Kidney (tissue), 22 donors: ENCODE measurements at places on chromosomes 11 and 22. TPM values are rescaled to one million over a fixed set of nuclear protein-coding genes. Genes with fewer than 3 reads are reported as not detected.

The OR5AR1 gene
- total RNA-seq: not detected

The UCP3 gene
- 4.0 TPM for total RNA-seq

The PRMT3 gene
- total RNA-seq: 16.0 TPM

The ME3 gene
- 13.2 TPM for total RNA-seq

The PGGHG gene
- 64.1 TPM for total RNA-seq

The RASD2 gene
- total RNA-seq: 3.4 TPM

The FGF4 gene
- total RNA-seq: not detected

The CNGA4 gene
- total RNA-seq: 0.22 TPM

The TRIM6 gene
- 6.5 TPM for total RNA-seq

The OR8G1 gene
- not detected for total RNA-seq

DNA sequence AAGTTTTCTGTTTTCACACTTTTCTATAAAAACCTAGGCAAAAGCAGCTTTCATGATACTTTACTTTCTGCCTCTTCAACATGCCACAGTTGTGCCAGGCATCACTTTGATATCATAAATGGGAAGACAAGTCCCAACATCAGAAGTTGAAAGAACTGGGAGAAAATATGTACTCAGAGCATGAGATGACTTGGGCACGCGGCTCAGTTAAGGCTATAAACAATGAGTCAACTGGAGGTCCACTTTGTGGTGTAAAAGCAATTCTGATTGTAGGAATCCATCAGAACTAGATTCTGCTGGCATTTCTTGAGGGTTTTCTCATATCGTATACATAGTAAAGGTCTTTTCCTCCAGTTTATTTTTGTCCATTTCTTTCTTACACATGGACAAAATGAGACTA lies 109.7 kb upstream of the USP47 start:
- no peak overlapping the region for H3K4me3 ChIP-seq
- no peak overlapping the region for H3K27ac ChIP-seq
- H3K27me3 ChIP-seq: no peaks in the 10 kb centered on the region
- H3K36me3 ChIP-seq: no peaks in the 10 kb centered on the region

DNA sequence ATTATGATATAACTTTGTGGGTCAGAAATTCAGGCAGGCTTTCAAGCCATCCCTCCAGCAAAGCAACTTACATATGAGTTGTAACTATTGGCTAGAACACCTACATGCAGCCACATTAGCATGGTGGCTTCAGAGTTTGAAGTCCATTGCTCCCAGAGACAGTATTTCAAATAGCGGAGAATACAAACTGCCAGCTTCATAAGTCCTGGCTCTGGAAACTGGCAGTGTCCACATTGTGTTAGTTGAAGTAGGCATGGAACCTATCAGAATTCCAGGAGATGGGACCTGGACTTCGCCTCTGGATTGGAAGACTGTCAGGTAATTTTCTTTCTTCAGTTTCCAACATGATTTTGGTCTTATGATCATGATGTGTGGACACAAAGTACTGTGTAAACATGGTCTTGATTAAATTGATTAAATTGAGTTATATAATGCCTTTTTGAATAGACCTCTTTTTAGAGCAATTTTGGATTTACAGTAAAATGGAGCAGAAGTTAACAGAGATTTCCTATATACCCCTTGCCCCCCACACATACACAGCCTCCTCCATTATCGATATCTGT lies 209.9 kb upstream of the NAV2 start:
- peaks cover 8% of the 10 kb centered on the region for H3K27me3 ChIP-seq
- no peak overlapping the region for H3K4me3 ChIP-seq
- H3K4me1 ChIP-seq: no peaks in the 10 kb centered on the region

GRCh38 chr11:71139516-71140205 lies 112.7 kb downstream of the SHANK2 start:
- H3K36me3 ChIP-seq: no peaks in the 10 kb centered on the region
- no peaks in the 10 kb centered on the region for H3K27me3 ChIP-seq
- H3K27ac ChIP-seq: peak overlapping the region; percentile 44

DNA sequence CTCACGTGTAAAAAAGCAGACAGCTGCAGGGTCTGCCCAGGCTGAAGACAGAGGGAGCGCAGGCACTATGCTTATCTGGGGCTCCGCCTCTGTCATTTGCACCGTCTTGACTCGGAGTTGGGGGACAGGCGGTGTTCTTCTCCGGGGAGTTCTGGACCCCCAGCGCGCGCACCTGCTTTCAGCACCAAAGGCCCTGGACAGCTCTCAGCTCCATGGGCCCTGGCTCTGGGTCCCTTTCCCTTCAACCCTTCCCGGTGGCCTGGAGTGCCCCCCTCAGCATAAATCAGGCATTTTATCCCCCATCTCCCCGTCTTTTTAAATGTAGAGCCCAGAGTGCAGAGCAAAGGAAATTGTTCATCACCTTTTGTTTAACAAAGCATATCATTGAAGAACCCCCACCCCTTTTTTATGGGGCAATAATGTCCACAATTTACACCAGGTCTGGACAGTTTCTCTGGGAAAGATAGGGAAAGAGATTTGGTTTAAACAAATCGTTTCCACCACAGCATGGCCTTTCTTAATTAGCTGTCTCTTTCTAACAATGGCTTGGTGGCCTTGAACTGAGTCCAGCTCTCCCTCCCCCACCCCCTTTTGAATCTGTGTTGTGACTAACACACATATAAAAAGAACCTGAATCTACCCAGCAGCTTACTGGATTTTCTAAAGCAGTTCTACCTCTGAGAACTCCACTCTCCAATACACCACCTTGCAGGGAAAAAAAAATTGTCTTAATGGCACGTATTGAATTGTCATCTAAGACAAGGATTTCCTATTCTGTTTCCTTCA lies 1.7 kb downstream of the SEZ6L start:
- H3K36me3 ChIP-seq: no peaks in the 10 kb centered on the region
- H3K4me1 ChIP-seq: peaks cover 4% of the 10 kb centered on the region
- peaks cover 22% of the 10 kb centered on the region for H3K27me3 ChIP-seq
- H3K27ac ChIP-seq: no peak overlapping the region
- H3K4me3 ChIP-seq: no peak overlapping the region

- no peak for DNase-seq
- no peaks in the 10 kb centered on the region for H3K36me3 ChIP-seq
- no peaks in the 10 kb centered on the region for H3K4me1 ChIP-seq
- H3K4me3 ChIP-seq: no peak overlapping the region
These were observed 402.4 kb upstream of the DDI1 start for GRCh38 chr11:103633819-103634590.

- no peak overlapping the region for H3K27ac ChIP-seq
- no peak overlapping the region for H3K4me3 ChIP-seq
- H3K4me1 ChIP-seq: no peaks in the 10 kb centered on the region
- no peaks in the 10 kb centered on the region for H3K27me3 ChIP-seq
- DNase-seq: no peak
These were observed 61.8 kb downstream of the SMIM38 start for GRCh38 chr11:69217276-69218105.

DNA sequence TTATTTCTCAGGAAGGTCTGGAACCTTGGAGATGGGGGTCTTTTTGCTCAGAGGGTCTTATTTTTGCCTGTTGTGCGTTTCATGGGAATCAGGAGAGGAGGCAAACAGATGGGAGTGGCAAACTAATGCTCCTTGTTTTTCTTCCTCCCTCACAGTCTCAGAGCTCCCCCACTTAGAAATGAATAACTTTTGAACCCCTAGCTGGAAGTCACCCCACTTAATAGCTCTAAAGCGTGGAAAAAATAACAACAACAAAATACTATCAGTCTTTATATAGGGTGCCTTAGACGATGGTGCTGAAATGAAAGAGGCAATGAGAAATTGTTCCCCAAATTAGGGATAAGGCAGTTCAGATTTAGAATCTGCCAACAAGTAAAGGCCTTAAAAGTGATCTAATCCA lies 76.8 kb upstream of the BDNF start:
- H3K4me3 ChIP-seq: no peak overlapping the region
- no peaks in the 10 kb centered on the region for H3K4me1 ChIP-seq
- no peaks in the 10 kb centered on the region for H3K36me3 ChIP-seq

- no peaks in the 10 kb centered on the region for H3K4me1 ChIP-seq
- no peak for DNase-seq
- no peaks in the 10 kb centered on the region for H3K27me3 ChIP-seq
These were observed 55.5 kb upstream of the USP47 start for GRCh38 chr11:11786234-11786633.

DNA sequence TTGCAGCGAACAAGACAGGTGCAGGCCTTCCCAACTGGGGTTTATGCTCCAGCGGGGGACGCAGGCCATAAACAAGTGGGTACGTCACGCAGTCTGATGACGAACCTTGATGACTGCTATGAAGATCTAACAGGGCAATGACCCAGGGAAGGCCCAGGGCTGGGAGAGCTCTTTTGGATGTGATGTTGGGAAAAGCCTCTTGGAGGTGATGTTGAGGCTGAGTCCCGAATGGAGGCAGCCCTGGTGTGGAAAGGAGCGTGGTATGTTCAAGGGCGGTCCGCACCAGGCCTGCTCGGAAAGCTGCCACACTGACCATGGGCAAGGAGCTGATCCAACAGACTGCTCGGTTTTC lies 5.8 kb downstream of the FADS2 start:
- H3K4me1 ChIP-seq: no peaks in the 10 kb centered on the region
- H3K4me3 ChIP-seq: no peak overlapping the region
- no peaks in the 10 kb centered on the region for H3K27me3 ChIP-seq
- DNase-seq: peak; percentile 49

DNA sequence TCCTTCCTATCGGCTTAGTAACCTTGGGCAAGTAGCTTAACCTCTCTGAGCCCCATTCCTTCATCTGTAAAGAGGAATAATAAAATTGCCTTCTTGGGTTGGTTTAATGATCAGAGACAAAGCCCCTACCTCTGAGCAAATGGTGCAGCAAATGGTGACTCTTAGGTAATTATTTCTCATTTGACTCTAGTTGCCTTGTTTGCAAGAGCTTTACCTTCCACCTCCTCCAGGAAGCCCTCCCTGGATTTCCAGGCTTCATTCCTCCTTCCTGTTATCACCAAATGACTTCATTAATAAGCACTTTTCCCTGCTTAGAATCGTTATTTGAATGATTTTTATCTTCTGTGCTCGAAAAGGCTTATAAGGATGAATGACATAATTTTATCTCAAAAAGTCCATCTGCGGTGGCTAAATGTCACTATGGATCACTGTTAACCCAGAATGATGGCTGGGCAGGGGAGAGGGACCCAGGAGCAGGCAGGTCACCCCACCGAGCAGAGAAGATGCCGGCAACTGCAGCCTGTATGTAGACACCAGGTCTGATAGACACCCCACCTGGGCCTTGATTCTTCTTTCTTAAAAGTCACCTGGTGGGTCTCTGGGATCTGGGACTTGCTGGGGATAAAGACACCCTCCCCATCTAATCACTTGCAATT lies 106.6 kb downstream of the TSPAN18 start:
- no peak for DNase-seq
- H3K27me3 ChIP-seq: no peaks in the 10 kb centered on the region
- peaks cover 21% of the 10 kb centered on the region for H3K4me1 ChIP-seq
- H3K4me3 ChIP-seq: no peak overlapping the region

DNA sequence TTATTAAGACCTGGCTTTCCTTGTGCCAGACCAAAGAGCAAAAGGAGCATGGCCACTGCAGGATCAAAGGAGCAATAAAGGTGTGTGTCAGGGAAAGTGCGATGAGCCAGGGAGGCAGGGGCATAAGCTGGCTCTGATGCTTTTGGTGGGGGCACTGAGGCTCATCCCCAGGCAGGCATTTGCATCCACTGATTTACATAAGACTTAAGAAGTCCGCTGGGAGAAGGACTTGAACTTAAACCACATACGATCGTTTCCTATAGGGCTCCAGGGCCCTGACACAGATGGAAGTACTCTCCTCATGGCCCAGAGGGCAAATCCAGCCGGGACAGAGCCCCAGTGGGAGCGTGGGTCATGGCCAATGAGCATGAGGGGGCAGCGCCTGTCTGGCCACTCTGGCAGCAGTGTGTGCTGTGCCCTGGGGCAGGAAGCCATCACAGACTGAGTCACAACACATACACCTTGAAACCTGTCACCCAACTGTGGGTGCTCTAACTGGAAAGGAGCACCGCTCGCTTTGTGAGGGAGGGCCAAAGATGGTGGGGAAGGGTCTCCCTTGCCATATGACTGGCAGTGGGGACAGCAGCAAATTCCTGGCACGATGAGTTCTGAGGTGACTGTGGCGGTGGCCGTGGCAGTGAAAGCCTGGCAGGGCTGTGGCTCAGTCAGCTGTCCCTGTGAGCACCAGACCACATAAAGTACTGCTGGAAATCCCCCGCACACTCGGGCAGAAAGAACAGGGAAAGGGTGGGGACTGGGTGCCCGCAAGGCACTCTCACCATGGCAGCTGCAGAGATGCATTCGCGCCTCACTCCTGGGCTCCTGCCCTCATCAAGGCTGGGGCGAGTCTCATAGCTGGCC lies 79.4 kb upstream of the LMO1 start:
- H3K4me1 ChIP-seq: no peaks in the 10 kb centered on the region
- H3K4me3 ChIP-seq: no peak overlapping the region
- no peaks in the 10 kb centered on the region for H3K27me3 ChIP-seq
- no peak overlapping the region for H3K27ac ChIP-seq
- peak; percentile 86 for DNase-seq
- H3K36me3 ChIP-seq: no peaks in the 10 kb centered on the region

GRCh38 chr11:12731841-12732336 lies 57.7 kb downstream of the TEAD1 start:
- peaks cover 7% of the 10 kb centered on the region for H3K4me1 ChIP-seq
- H3K27ac ChIP-seq: no peak overlapping the region
- no peak overlapping the region for H3K4me3 ChIP-seq

- no peak overlapping the region for H3K4me3 ChIP-seq
- H3K4me1 ChIP-seq: no peaks in the 10 kb centered on the region
- H3K27me3 ChIP-seq: no peaks in the 10 kb centered on the region
- peak; percentile 30 for DNase-seq
These were observed 64.0 kb upstream of the PTPRJ start for GRCh38 chr11:47916361-47916841.

DNA sequence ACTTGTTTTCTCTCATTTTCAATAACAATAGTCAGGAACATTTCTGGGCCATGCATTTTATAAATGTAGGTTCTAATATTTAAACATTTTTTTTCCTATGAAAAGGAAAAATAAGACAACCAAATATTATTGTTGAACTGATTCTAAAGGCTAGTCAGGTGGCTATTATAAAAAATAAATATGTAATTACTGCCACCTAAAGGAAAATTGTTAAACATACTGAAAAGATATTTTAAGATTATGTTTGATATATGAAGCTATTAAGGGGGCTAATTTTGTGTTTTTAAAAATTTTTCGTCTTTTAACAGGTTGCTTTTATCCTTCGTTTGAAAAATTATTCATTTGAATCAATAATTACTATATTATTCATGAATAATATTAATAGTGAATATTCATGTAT lies 62.2 kb upstream of the FDX1 start:
- no peaks in the 10 kb centered on the region for H3K27me3 ChIP-seq
- H3K36me3 ChIP-seq: no peaks in the 10 kb centered on the region
- DNase-seq: no peak

DNA sequence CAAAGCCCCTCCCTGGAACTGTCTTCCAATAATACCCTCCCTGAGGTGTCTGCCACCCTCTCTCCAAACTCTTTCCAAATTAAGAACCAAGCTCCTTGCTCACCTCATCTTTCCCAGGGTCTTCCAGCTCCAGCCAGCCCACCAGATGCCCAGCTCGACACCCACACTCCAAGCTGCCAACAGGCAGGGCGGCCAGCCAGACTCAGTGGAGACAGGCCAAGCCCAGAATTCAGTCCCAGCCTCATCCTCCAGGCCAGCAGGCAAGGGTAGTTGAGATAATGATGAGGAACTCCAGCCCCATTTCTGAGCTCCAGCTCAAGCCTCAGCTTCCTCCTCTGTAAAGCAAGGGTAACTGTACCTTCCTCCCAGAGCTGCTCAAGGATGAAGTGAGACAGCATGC lies 132.9 kb downstream of the CHST1 start:
- DNase-seq: no peak
- H3K36me3 ChIP-seq: no peaks in the 10 kb centered on the region
- H3K27me3 ChIP-seq: no peaks in the 10 kb centered on the region
- H3K4me3 ChIP-seq: no peak overlapping the region
